ENCODE measurements at places on chromosomes 1 and 21.

DNA sequence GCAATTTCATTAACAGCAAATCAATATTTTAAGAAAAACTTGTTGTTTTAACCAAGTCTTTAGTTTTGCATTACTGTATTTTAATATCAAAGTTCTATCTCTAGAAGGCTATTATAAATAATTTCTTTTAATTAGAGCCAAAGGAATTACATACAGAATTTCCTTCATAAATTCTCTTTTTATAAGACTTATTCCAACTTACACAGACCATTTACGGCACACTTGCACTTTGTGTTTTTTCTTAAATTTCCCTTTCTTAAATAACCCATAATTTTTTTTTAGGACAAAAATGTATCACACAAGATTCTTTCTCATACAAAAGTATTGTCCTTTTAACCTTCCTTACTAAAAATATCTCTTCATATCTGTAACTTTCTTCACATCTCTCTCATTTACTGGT is 458.5 kb upstream of the CHRM3 start:
- no peak for DNase-seq

- DNase-seq: no peak
These were observed 595.1 kb upstream of the ZP4 start for GRCh38 chr1:238485912-238486209.

GRCh38 chr1:226813671-226814591 is 56.5 kb upstream of the PSEN2 start:
- no peak for DNase-seq

- no peak for DNase-seq
These were observed 709 bp downstream of the TNFRSF14 start for GRCh38 chr1:2556678-2557481.

DNA sequence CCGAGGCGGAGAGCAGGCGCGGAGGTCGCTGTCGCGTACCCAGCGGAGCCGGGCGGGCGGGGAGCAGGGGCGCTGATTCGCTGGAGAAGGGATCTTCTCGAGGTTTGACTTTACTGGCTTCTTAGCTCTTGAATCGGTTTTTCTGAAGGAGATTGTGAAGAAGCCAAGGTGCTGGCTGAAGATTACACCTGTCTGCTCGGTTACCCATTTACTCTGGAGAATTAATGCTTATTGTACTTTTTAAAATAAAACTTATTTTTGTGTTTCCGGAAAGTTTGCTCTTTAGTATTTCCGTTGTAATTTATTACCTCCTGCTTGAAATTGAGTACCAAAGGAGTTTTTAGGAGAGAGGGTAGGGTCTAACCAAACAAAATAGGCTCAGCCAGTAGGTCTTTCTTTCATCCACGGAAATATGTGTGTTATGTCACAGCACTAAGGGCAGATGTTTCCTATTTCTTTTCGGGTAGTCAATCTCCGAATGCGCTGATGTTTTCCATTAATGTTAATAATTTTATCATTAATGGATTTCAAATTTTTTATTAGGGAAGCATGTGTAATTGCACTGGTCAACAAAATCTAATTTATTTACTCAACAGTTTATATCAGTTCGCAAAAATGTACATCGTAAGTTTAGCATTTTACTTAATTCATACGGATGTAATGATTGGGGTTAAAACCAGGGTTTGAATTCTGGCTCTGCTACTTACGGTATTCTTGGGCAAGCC is 510 bp upstream of the GNG5 start:
- DNase-seq: no peak

DNA sequence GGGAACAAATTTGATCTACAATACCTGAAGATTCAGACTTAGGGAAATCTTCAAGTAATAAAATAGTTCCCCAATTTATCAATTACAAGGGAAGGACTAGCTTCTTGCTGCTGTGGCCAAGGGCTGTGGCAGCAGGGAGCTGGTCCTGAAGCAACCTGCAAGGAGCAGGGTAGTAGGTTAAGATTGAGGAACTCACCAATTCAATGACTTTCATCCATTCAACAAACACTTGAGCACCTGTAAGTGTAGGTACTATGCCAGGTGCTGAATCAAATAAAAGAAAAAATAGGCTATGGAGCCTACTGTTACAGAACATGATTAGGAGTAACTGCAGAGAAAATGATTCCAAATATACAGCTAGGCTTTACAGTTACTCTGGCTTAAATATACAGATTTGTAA is 64.2 kb upstream of the RBM34 start:
- DNase-seq: no peak

DNA sequence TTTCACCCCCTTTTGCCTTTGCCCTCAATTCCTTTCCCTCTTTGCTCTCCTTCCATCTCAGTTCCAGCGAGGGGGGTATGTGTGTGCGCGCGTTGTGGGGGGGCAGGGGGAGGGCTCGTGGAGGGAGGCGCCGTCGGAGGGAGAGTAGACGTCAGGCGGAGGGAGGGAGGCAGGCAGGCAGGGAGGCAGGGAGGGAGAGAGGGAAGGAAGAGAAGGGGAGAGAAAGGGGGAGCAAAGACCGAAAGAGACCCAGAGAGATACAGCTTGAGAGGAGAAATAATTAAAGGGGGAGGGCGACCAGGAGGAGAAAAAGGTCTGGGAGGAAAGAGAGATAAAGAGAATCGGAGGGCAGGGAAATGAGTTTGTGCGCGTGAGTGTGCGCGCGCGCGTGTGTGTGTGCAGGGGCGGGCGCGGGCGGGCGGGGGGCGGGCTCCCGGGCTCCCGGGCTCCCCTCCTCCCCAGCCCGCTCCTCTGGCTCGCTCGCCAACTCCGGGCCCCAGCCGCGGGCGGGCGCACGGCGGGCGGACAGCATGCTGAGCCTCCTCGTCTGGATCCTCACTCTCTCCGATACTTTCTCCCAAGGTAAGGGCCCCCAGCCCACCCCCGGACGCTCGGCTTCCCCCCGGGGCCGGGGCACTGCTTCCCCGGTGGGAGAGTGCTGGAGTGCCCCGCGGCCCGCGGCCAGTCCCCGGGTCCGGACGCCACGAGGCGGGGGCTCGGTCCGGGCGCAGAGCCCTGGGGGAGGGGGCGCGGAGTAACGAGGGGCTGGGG is at the start of gene KIRREL1:
TSS of gene KIRREL1 (plus strand) at position 499 of the 771 bp plus-strand sequence. CDS start at position 531, 32 bp downstream.
- DNase-seq: peak; percentile 66

- no peak for DNase-seq
These were observed 364.8 kb upstream of the SGIP1 start for GRCh38 chr1:66168948-66169671.

GRCh38 chr1:28526886-28527285 is 21.0 kb downstream of the RCC1 start:
- no peak for DNase-seq

GRCh38 chr1:87506147-87506546 is 177.5 kb downstream of the LMO4 start:
- DNase-seq: no peak

- no peak for DNase-seq
These were observed 592.2 kb downstream of the ADGRL2 start for GRCh38 chr1:82392946-82393345.

DNA sequence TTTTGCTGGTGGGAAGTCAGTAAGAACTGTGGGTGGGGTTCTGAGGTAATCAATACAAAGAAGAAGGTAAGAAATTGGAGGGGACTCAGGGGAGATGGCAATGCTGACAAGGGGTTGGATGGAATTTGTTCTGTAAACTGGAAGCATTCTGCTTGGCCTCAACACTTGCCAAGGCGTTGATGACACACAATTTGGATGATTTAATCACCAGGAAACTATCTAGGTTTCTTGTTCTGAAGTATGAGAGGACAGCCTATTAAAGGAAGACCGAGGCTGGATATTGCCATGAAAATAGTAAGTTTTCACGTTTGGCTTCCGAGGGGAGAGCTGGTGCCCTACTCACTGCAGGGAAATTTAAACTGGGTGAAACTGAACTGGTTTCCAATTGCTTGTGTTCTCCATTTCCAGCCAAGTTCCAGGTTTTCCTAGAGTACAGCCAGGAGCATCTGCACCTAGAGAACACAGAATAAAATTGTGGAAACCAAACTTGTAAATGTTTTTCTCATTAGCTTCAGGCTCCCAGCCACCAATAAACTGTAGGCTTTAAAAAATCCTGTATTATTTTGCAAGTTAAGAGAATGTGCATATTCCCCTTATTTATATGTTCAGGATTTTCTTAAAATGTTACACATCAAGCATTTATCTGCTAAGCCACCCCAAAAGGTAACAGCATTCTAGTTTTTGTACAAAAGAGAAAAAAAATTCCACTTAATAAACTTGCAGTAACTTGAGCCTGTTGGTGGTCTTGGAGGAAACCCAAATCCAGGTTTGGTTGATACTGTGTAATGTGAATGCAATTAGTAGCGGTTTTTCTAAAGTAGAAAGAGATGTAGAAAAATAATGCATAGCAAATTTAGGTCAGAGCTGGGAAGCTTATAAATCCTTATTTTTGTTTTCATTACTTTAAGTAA is 53.8 kb downstream of the ROR1 start:
- peak; percentile 9 for DNase-seq
